ENCODE measurements at places on chromosomes 13 and 19.

- DNase-seq: no peak
These were observed 540 bp upstream of the ZFP36 start for GRCh38 chr19:39405958-39406655.

- DNase-seq: no peak
These were observed 20.9 kb downstream of the MBD3L2B start for GRCh38 chr19:7000333-7000732.

- peak; percentile 89 for DNase-seq
These were observed 513 bp downstream of the CIRBP start for GRCh38 chr19:1269478-1270212.

DNA sequence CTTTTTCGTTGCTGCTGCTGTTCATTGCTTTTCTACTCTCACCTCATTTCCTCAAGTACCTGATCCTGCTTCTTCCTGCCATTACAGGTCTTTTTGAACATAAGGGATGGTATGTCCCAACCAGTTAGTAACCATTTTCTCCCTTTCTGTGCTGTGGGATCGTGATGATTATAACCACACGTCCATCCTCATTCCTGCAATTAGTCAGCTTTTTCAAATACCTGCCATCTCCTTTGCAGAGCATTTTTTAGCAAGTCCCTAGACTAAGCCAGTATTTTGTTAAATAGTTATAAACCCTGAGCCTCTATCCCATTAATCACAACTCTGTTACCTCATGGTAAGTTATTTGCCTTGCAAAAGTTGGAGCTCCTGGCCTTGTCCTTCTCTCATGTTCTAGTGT is 109.2 kb downstream of the FNDC3A start:
- DNase-seq: peak; percentile 93

DNA sequence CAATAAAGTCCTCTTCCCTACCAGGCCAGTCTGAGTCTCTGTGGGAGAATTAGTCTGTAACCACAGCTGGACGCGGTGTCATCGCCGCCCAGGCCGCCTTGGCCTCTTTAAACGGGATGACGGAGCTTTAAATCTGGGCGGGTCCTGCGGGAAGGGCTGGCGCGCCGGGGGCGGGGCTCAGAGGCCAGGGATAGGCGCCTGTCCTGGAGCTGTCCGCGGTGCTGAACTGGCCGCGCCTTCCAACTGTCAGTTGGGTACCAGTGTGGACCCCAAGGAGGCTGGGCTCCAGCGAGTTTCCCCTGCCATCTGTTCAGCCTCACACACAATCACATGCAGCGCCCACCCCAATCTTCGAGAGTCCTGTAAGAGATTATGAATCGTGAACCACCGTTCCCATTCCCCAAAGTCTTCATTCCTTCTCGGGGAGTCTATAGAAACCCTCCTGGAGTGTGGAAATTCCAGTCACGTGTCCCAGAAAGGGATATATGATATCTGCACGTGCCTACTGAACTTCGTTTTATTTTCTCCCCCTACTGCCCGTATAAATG is 11.5 kb downstream of the APLP1 start:
- peak; percentile 88 for DNase-seq

- no peak for DNase-seq
These were observed 15.0 kb downstream of the TMTC4 start for GRCh38 chr13:100659578-100659977.

GRCh38 chr13:93409816-93410215 is 183.2 kb downstream of the GPC6 start:
- no peak for DNase-seq

DNA sequence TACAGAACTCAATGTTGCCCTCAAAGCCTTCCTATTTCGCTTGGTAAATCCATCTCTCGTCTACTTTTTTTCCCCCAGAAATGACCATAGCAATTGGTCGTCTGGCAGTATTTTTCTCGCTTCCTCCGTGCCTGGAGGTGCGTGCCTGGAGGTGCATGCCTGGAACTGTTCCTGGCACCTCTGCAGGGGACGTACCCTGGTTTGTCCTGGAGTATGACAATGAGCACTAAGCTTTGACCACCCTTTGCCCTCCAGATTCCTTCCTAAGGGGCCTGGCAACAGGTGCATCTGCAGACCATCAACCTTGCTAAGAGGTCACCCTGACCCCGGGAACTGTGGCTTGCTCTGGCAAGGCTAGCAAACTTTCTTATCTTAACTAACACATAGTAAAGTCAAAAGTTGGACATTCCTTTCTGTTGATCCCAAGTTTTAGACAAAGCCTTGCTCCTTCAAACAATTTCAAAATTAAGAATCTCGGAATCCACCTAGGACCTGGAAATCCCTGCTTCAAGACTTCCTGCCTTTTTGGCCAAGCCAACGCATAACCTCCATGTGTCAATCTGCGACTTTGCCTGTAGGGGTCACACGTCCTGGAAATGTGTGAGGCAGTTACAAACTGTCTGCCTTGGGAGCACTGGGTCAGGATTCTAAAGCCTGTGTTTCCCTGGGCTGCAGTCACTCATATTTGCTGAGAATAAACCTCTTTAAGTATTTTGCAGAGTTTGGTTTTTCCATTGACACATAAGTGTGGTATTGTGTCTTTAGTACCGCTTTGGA is 28.8 kb upstream of the TUBGCP3 start:
- DNase-seq: peak; percentile 81

DNA sequence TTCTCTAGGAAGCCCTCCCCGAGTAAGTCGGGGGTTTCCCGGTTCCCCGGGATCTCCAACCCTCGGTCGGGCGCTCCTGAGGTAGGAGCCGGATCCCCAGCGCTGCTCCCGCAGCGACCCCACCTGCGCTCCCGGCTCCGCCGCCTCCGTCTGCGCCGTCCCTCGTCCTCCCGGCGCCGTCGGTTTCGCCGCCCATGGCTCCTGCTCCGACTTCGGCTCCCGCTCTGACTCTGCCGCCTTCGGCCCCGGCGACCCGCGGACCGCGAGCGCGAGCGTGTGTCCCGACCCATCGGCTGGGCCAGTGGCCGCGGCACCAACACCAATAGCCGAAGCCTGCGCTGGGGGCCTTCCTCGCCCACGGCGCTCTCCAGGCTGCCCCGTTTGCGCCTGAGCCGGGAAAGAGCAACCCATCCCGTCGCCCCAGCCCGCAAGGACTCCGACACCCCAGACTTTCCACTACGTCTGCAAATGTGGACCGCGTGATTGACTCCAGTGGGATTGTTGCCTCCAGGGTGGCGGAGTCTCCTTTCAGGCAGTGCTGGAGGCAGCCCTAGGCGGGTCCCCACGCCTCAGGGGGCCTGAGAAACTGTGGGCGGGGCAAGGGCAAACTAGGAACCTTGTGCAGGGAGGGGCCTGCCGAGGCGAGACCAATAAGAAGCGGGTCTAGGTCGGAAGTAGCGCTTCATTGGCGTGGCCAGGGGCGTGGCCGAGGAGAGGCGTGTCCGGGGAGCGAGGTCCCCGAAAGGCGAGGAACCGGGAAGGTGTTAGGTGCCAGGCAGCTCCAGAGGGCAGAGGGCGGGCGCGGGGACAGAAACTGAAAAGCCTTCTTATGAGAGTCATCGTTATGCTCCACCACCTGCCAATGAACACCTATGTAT is at the start of gene CACTIN:
TSS of gene CACTIN (minus strand) at position 318 of the 878 bp plus-strand sequence. CDS start at position 290, 28 bp downstream.
- peak; percentile 96 for DNase-seq

DNA sequence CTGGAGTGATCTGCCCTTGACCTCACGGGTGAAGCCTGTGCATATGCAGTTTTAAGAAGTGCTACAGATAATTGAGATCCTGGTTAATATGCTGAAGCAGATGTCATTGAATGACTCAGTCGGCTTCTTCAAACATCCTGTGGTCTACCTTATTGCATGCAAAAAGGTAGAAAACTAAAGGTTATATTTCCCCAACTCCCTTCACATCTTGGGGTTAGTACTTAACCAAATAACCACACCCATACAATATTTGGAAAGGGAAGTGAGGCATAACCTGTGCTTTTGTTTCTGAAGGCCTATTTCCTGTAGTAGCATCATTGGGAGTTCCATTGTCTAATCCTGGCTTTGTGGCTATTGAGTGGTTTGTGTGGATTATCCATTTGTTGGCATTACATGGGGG is 58.3 kb downstream of the RAP2A start:
- no peak for DNase-seq

GRCh38 chr13:113820813-113821651 is 42.8 kb downstream of the GAS6 start:
- DNase-seq: peak; percentile 18

DNA sequence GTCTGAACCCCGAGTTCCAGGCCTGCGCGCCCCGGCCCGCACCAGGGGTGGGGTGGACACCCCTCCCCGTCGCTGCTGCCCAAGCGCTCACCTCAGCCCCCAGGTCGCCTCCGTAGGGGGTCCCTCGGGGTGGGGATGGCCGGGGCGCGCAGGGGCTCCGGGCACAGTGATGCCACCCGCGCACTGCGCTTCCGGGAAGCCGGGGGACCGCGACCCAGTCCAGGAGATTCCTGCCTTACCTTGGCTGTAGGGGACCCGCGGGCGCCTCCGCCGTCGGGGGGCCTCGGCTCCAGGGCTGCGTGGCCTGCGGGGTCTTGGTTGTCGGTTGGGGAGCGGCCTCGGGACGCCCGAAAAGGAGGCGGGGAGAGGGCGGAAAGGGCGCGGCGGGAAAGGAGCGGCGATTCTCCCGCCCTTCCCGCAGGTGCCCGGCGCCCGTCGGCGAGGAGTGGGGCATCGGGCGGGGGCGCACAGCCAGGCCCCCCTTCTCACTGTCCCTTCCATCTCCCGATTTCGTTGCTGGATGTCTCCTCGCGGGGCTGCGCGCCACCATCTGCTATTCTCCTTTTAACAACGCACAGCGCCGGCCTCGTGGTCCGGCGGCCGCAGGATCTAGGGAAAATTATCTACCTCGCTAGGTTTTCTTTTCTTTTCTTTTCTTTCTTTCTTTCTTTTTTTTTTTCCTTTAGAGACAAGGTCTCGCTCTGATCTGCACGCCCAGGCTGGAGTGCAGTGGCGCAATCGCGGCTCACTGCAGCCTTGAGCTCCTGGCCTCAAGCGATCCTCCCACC is at the start of gene KEAP1:
TSS of gene KEAP1 (minus strand) at position 355 of the 788 bp plus-strand sequence. CDS start 3,323 bp downstream, outside the sequence.
- peak; percentile 60 for DNase-seq

GRCh38 chr13:80862456-80862855 is 521.5 kb upstream of the SPRY2 start:
- no peak for DNase-seq

- DNase-seq: peak; percentile 33
These were observed 2.8 kb downstream of the SEMA6B start for GRCh38 chr19:4556597-4557127.

GRCh38 chr13:76522083-76522755 is 364.0 kb downstream of the KCTD12 start:
- DNase-seq: no peak

GRCh38 chr13:58617880-58618665 is 986.5 kb downstream of the PCDH17 start:
- DNase-seq: no peak

- no peak for DNase-seq
These were observed 104.5 kb upstream of the SLC15A1 start for GRCh38 chr13:98856983-98857382.

DNA sequence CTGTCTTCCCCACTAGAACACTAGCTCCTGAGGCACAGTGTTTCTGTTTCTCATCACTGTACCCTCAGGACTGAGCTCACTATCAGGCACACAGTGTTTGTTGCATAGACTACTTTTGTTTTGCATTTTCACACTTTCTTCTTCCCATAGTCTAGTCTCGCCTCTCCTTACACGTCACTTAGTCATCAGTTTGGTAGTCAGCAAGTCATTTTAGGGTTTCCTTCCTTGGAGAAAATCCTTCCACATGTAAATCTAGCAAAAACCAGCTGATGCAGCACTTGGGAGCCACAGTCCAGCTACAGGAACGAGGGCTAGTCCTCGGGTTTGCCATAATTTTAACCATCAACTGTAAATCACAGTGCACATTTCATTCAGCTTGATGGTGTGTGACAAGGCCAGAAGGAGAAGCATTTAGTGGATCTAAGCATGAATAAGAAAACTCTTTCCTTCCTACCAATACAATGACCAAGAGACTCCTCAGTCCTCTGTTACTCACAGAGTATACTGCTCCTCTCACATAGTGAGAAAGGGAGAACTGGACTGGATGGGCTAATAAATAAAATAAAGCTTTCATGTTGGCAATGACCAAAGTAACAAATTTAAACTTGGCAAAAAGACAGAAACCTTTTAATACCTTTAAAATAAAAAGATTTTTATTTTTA is 221.0 kb downstream of the KLF12 start:
- DNase-seq: no peak

GRCh38 chr13:41925014-41925413 is 35.9 kb downstream of the VWA8 start:
- no peak for DNase-seq

DNA sequence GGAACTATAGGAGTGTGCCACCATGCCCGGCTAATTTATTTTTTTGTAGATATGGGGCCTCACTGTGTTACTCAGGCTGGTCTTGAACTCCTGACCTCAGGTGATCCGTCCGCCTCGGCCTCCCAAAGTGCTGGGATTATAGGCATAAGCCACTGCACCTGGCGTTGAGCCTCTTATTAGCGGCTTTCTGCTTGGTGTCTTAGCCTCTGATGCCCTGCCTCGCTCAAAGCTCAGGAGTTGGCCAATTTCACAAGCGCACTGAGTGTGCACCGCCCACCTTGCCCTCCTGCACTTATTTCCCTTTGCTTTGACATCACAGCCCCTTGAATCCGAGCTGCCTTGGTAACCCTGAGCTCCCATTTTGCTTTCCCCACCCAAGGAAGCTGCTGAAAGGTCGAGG is 10.1 kb downstream of the YIPF2 start:
- no peak for DNase-seq

DNA sequence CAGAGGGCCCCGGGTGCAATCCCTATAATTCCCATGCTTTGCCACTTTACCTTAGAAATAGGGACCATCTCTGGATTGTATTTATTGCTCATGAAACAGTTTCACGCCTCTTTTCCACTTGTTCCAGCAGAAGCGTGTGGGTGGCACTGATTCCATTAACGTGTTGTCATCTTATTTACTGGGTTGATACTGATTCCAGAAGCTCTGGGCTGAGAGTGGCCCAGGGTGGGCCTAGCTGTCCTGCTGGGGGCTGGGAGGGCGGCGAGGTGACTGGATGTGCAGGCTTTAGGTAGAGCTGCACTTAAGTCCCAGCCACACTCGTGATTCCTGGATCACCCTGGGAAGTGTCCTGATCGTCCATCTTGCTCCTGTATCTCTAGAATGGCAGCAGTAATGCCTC is 155.0 kb downstream of the TEX29 start:
- DNase-seq: no peak
